ENCODE measurements at places on chromosomes 12 and 14. TPM values are rescaled to one million over a fixed set of nuclear protein-coding genes. Genes with fewer than 3 reads are reported as not detected.

CELA1 gene
- total RNA-seq, result not detected

PLCZ1 gene
- not detected for total RNA-seq

C12orf60 gene
- 0.99 TPM for total RNA-seq

OTX2 gene
- not detected for total RNA-seq

TAPBPL gene
- 52.3 TPM for total RNA-seq

TMEM260 gene
- total RNA-seq, result 33.0 TPM

MSRB3 gene
- 66.5 TPM for total RNA-seq

FOXN4 gene
- not detected for total RNA-seq

PSMA3 gene
- 185 TPM for total RNA-seq

DPPA3 gene
- not detected for total RNA-seq

DNA sequence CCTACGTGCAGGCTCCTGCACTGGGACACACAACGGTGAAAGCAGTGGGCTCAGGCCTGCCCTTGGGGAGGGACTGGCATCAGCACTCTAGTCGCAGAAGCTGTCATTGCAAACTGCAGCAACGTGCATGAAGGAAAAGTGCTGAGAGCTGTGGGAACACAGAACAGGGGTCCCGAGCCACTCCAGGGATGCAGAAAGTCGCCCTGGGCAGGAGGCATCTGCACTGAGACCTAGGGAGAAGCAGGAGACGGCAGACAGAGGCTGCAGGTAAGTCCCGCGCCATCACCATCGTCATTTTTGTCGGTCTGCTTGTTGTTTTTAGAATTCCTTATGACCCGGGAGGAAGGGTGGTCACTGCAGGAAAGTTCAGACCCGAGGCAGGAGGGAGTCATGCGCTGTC lies 21.6 kb upstream of the RIMBP2 start:
- no peak for DNase-seq

- DNase-seq, result no peak
Measured at GRCh38 chr12:94435511-94435927, 24.1 kb downstream of the CEP83 start.

DNA sequence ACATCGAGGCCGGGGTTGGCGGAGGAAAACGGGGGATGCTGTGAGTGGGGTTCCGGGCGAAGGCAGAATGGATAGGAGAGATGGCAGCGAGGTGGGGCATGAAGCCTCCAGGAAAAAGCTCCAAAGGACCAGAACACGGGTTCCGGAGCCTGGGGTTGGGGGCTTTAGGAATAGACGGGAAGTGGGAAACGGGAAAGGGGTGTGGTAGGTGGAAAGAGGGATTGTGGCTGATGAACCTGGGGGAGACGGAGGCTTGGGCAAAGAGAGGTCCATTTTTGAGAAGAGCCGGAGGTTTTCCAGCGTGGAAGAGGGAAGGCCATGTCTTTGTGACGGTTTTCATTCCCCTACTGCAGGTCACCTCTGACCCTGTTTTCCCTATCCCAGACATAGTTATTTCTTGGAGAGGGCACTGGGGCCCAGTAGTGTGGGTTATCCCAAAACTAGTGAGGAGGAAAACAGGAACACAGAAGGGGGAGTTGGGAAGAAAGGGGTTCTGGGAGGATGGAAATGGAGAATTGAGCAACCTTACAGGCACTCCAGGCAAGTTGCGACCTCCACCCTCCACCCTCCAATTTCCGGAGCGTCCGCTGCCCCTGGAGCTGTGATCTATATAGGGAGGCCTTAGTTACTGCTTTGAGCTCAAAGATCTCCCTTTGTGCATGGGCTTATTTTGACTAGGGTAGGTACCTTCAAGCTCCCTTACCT lies 1.1 kb downstream of the ATN1 start:
- no peak for DNase-seq

DNA sequence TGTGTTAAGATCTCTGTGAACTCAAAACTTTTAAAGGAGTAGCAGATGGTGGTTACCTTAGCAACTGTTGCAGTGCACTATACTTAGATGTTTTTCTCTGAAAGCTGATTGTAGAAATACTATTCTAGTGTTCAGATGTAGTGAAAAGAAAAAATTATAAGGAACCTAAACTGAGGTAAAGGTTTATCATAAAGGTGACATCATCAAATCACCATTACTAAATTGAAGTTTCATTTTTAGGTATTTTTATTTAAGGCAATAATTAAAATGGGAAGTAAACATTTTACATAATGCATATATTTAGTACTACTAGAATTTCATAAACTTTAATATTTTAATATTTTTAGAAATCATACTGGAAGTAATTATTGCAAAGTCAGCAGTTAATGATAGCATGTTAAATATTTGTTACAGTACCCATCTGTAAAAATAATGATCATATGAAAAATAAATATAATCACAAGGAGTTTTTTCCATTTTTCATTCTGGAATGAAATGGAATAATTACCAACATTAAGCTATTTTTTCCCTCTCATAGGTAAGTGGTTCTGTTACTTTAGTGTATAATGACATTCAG lies 141.1 kb upstream of the NAV3 start:
- DNase-seq, result no peak

DNA sequence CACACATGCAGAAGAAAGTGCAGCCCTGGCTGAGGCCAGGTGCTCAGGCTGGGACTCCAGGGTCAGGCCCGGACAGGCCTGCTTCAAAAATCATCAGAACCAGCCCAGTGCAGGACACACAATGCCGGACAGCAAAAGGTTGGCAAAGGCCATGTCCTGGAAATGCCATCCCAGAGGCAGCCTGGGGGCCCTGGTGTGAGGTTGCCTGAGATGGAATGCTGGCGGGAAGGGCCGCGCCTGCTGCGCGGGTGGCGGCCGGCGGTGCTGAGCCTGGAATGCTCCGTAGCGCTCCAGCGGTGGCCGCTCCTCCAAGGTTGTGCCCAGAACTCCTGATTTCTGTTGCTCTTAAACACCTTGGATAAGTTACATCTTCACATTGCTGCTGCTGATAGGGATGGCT lies 21.7 kb upstream of the CRIP2 start:
- no peak for DNase-seq

DNA sequence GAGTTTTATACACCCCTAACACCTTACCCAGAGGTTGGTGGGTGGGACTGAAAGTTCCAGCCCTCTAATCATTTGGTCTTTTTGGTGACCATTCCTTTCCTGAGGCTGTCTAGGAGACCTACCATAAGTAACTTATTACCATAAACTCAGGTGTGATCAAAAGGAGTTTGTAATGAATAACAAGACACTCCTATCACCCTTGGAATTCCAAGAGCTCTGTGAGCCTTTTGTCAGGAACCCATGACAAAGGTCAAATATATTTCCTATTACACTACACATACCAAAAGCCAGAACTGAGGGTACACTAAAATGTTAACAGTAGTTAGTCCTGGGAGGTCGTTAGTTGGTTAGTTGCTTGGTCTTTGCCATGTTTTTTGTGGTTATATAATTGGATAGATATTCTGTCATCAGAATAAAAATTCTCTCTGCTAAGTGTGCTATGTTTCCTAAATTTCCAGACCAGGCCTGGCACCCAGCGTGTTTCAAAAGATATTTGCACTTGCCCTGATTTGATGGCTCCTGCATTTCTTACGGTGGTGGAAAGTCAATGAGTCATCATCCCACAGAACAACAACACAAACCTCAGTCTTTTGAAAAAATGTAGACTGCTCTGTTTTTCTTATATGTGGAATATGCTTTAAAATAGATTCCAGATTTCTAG lies 27.0 kb upstream of the AKAP5 start:
- no peak for DNase-seq

DNA sequence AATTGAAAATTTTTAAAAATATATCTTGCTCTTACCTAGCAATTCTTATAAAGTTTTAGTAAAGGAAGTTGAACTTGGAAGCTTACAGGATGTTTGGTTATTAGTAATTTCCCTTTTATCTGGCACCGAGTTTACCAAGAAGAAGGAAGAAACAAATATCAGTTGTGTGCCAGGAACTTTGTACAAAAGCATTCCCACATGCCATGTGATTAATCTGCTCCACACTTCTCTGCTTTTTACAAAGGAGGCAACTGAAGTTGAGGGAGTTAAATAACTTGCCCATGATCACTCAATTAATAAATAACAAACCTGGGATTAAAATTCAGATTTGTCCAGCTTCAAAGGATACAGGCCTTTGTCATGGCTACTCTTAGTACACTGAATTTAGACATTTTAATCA lies 122.5 kb upstream of the BCAT1 start:
- no peak for DNase-seq

- no peak for DNase-seq
Measured at GRCh38 chr12:122063694-122064024, 14.9 kb upstream of the MLXIP start.

- no peak for DNase-seq
Measured at GRCh38 chr14:23284654-23285529, 1.0 kb downstream of the HOMEZ start.

DNA sequence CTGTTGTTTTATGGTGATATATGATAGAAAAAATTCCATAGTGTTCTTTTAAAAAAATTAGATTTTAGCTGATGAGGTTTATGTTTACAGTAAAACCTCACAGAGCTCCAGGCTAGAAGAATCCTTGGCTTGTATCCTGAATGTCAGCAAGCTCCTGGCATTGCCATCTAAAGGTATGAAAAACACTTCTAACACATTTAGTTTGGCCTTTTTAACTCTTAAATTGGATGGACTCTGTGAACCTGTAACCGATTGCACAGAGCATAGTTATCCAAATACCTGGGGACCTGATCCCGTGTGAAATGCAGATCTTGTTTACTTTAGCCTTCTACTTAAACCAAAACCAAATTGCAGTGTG lies 241.1 kb upstream of the DCN start:
- no peak for DNase-seq

GRCh38 chr12:93521225-93522080 lies 51.0 kb upstream of the SOCS2 start:
- DNase-seq, result no peak

Measured in ureter (tissue), 1 donor.